Calu3 (cell line): ENCODE measurements at places on chromosomes 2 and 18. TPM values are rescaled to one million over a fixed set of nuclear protein-coding genes. Genes with fewer than 3 reads are reported as not detected.

- no peak for DNase-seq
- peaks cover 19% of the 10 kb centered on the region for H3K4me1 ChIP-seq
- no peaks in the 10 kb centered on the region for H3K27me3 ChIP-seq
- no peak overlapping the region for H3K4me3 ChIP-seq
- no peak overlapping the region for H3K27ac ChIP-seq
- peaks cover 33% of the 10 kb centered on the region for H3K36me3 ChIP-seq
Observed at GRCh38 chr2:85405201-85406059, 4.7 kb downstream of the CAPG start.

UGT1A4 gene
- 6.1 TPM in 2 replicates for total RNA-seq

GRCh38 chr2:173673640-173674039 is 291.5 kb downstream of the SP3 start:
- H3K4me1 ChIP-seq, result peaks cover 23% of the 10 kb centered on the region
- no peak overlapping the region for H3K4me3 ChIP-seq
- no peaks in the 10 kb centered on the region for H3K27me3 ChIP-seq
- no peak for DNase-seq

DNA sequence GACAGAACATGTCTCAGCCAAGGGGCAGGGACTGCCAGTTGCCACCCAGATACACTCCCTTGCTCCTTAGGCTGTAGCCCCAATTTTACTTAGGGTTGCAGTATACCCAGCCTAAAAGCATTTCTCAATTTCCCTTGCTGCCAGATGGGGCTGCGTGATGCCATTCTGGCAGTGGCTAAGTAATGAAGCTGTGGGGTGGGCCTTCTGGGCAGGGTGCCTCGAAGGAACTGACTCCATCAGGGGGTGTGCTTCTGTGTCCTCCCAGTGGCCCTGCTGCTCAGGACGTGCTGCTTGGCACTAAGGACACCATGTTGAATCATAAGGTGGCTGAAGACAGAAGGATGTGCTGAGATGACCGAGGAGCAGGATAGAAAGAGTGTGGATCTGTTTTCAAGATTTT is 74.2 kb downstream of the VWA3B start:
- H3K36me3 ChIP-seq, result no peaks in the 10 kb centered on the region
- no peak overlapping the region for H3K4me3 ChIP-seq
- peaks cover 49% of the 10 kb centered on the region for H3K27me3 ChIP-seq
- DNase-seq, result no peak
- H3K27ac ChIP-seq, result no peak overlapping the region

PNPT1 gene
- 58.5 and 71.5 TPM in 2 replicates for total RNA-seq

ALPI gene
- total RNA-seq, result not detected in 2 replicates

- H3K27ac ChIP-seq, result no peak overlapping the region
- no peak for DNase-seq
- no peak overlapping the region for H3K4me3 ChIP-seq
Observed at GRCh38 chr2:117195381-117195780, 619.1 kb upstream of the DDX18 start.

DNA sequence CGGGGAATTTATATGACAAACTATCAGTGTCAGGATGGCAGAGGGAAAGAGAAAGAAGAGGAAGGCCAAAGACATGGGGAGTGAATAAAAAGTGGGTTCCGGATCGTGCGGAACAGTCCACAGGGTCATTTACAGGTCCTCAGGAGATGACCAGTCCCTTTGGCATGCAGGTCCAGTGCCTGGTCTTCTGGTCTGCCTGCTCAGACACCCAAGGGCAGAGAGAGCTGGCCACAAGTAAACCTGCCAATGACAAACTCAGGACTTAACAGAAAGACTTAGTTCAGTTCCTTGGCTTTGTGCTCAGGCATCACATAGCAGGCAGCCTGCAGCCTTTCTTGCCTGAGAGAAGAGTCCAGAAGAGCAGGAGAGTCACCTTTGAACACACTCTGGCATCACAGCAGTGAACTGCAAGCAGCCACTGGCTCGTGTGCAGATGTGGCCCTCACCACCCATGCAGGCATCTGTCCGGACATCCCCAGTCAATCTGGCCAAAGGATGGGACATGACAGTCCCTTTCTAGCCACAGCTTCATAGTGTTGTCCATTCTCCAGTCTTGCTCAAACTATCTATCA is 14.0 kb downstream of the TMEM127 start:
- DNase-seq, result peak; percentile 67
- H3K36me3 ChIP-seq, result peaks cover 23% of the 10 kb centered on the region
- peaks cover 24% of the 10 kb centered on the region for H3K4me1 ChIP-seq

ZBTB7C gene
- not detected in 2 replicates for total RNA-seq
